ENCODE measurements at places on chromosomes 6 and 20.

- DNase-seq, result no peak
Measured at GRCh38 chr6:14275493-14275851, 157.9 kb downstream of the CD83 start.

GRCh38 chr6:41724586-41725501 lies 10.6 kb downstream of the TFEB start:
- no peak for DNase-seq

GRCh38 chr6:110554966-110555460 lies 78.6 kb upstream of the SLC22A16 start:
- no peak for DNase-seq

GRCh38 chr20:24823176-24823784 lies 125.8 kb upstream of the CST7 start:
- DNase-seq, result no peak

DNA sequence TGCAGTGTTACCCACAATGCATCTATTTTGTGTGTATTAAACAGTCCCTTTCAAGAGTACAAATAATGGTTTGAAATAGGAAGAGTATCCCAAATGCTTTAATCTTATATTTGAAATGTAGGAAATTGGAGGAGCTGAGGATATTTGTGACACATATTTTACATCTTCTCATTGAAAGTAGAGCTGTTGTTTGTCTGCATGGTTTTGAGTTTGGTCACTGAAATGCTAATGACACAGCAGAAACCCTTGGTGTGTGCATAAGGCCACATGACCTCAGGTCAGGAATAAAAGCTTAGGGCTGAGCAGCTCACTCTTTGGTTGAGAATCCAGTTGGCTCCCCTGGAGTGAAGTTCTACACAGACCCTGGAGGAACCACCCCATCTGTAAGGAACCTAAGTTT lies 49.8 kb downstream of the TPD52L1 start:
- no peak for DNase-seq

- DNase-seq, result no peak
Measured at GRCh38 chr6:142014515-142014914, 118.2 kb upstream of the GJE1 start.

All from SW480 (cell line).